ENCODE measurements at places on chromosomes 11 and 22.

GRCh38 chr11:76215941-76216340, 9.6 kb upstream of the WNT11 start:
- H3K27me3 ChIP-seq: no peaks in the 10 kb centered on the region
- peaks cover 3% of the 10 kb centered on the region for H3K4me1 ChIP-seq
- no peaks in the 10 kb centered on the region for H3K36me3 ChIP-seq

DNA sequence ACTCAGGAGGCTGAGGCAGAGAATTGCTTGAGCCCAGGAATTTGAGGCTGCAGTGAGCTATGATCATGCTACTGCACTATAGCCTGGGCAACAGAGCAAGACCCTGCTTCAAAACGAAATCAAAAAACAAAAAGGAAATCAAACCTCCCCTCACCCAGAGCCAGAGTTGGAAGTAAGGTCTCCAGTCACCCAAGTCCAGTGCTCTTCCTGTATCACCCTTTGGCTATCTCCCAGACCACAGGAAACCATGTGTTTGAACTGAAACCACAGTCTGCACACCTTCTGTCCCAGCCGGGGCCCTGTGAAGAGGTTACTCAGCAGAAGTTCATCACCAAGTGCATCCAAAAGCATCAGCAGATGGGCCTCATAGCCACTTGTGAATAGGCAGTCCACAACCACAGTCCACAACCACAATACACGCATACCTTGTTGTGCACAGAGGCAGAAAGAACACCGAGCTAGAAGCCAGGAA, 4.6 kb downstream of the MYH9 start:
- peak overlapping the region; percentile 98 for H3K27ac ChIP-seq
- no peaks in the 10 kb centered on the region for H3K27me3 ChIP-seq
- DNase-seq: no peak
- H3K4me1 ChIP-seq: peaks cover 29% of the 10 kb centered on the region
- no peak overlapping the region for H3K4me3 ChIP-seq
- H3K36me3 ChIP-seq: no peaks in the 10 kb centered on the region

DNA sequence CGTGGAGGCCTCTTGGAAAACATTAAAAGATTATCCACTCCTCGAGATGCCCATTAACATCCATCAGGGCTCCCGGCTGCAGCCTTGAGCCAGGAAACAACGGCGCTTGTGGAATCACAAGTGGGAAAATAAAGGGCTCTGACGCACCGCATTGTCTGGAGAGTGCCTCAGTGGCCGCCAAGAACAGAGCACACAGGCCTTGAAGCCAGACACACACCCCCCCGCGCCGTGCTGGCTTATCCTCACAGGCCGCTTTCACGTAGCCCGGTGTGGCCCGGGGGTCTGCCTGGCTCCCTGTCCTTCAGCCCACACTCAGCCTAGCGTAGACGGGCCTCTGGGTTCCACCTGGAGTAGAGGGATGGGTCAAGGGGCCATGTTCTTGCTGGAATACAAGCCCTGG, 1020.5 kb downstream of the BRD1 start:
- no peaks in the 10 kb centered on the region for H3K27me3 ChIP-seq
- H3K27ac ChIP-seq: no peak overlapping the region
- H3K36me3 ChIP-seq: no peaks in the 10 kb centered on the region

DNA sequence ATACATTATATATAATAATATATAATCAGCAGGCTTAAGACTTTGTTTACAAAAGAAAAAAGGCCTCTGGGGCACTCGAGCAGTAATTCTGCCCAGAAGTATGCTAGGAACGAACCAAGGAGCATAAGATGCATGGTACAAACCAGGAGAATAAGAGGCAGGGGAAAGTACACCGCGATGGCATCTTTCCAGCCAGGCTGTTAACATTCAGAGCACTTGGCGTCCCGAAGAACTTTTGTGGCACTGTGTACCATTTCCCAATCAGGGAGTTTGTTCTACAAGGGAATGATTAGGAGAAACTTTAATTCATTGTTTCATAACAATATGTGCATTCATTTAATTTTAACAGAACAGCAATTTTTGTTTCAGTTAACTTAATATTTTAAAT, 125.1 kb downstream of the WT1 start:
- no peaks in the 10 kb centered on the region for H3K4me1 ChIP-seq
- H3K4me3 ChIP-seq: no peak overlapping the region
- no peaks in the 10 kb centered on the region for H3K27me3 ChIP-seq

DNA sequence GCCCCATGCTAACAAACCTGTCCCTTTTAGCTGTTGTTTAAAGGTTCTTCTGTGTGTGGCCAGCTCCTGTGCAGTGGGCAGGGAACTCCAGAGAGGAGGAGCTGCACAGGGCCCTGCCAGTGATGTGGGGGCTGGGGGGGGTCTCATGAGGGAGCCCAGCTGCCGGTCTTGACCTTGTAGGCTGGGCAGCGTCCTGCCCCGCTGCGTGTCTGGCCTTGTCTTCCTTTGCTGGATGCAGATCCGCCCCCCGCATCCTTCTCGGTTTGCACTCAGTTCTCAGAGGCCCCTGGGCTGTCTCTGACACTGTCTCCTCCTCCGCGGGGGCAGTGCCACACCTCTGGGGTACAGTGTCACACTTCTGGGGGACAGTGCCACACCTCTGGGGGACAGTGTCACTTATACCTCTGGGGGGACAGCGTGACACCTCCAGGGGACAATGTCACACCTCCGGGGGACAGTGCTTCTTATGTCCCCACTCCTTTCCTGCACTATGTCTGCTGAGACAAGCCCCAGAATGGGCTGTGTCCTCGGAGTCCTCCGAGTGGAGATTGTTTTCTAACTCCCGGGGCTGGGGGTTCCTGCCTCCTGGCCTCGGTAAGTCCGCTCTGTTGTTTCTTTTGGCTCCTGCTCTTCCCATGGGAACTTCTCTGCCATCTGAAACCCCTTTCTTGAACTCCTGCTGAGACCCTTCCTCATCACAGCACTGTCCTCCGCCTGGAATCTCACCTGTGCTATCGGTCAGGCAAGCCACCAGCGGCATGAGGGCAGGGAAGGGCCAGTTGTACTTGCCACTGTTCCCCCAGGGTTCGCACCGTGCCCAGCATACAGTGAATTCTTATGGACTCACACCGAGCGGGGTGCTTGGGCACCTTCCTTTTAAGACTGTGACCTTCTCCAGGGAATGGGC, 788.3 kb downstream of the TBC1D22A start:
- DNase-seq: no peak
- no peaks in the 10 kb centered on the region for H3K4me1 ChIP-seq
- H3K36me3 ChIP-seq: no peaks in the 10 kb centered on the region
- no peak overlapping the region for H3K4me3 ChIP-seq
- no peak overlapping the region for H3K27ac ChIP-seq

- no peaks in the 10 kb centered on the region for H3K36me3 ChIP-seq
- no peaks in the 10 kb centered on the region for H3K27me3 ChIP-seq
- peak; percentile 93 for DNase-seq
Observed at GRCh38 chr11:75468534-75469340, 35.7 kb upstream of the KLHL35 start.
